ENCODE measurements at places on chromosomes 4 and X.
A peak's percentile ranks its signal among the peaks of the same experiment; 100 is the strongest.

DNA sequence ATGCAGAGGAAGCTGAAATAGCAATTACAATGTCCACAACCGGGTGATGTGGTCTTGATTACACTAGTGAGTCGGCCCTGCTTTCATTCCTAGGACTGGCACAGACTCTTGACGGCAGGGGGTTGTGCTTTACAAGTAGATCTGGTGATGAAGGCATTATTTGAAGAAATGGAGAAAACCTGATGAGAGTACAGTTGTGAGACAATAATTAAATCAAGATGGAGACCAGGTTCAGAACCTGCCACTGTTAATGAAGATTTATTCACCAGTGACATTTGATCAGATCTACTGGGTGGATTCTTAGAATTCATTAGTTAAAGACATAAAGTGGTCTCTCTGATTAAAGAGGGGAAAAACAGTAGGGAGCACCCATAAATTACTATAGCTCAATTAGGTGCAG lies 747.2 kb downstream of the STPG2 start:
- DNase-seq: peak; percentile 26

DNA sequence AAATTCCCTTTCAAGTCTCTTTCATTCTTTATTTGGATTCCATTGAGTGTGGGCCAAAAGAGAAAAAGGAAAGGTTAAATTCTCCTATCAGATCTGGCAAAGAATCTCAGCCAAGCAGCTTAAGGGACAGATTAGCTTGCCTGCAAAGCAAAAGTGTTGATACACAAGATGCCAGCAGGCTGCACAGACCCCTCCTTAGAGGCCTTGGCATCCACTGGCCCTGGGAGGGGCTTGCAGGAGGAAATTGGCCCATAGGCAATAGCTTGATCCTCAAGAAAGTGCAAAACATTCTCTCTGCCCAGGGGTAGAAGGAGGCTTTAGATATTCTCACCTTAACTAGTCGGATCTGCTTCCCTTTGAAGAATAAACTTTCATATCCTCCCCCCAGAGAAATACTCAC lies 300.4 kb upstream of the CPEB2 start:
- peak; percentile 20 for DNase-seq

- no peak for DNase-seq
Observed at GRCh38 chr4:87213421-87214075, 6.9 kb downstream of the KLHL8 start.

GRCh38 chrX:112473654-112474053 lies 206.1 kb downstream of the LHFPL1 start:
- no peak for DNase-seq

DNA sequence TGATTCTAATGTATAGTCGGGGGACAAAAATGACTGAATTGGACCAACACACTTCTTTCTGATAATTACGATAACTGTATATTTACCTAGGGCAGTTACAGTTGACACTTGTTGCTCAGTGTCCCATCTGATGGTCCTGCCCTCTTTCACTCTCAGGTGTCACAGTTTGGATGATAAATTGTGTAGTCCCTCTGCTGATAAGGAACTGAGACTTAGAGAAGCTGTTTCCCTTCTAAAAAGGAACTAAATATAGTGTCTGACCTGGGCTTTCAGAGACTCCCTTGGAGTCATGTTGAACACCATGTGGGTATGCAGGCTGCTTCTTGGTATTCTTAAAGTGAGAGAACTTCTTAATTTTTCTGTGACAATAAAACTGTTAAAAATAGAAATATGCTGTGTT lies 23.7 kb upstream of the PNPLA4 start:
- DNase-seq: no peak

- DNase-seq: no peak
Observed at GRCh38 chr4:158277558-158277957, 67.3 kb downstream of the TMEM144 start.

DNA sequence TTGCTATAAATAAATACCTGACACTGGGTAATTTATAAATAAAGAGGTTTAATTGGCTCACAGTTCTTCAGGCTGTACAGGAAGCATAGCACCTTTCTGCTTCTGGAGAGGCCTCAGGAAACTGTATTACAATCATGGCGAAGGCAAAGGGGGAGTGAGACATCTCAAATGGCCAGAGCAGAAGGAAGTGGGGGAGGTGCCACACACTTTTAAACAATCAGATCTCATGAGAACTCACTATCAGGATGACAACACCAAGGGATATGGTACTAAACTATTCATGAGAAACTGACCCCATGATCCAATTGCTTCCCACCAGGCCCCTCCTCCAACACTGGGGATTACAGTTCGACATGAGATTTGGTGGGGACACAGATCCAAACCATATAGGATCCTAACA lies 11.7 kb upstream of the TCEAL9 start:
- DNase-seq: no peak

DNA sequence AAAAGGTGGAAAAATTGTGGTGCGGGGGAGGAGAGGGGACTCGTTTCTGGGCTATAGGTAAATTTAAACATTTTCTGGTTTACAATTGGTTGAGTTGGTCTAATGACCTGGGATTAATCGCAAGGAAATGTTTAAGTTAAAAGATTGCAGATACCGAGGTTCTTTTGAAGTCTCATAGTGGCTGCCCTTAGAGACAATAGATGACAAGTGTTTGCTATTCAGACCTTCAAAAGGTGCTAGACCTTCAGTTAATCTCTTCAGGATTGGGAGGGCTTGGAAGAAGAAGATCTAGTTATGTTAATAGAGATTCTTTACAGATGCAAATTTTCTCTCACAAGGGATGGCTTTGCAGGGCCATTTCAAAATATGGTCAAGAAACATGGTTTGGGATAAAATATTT lies 2286.1 kb upstream of the AGA start:
- DNase-seq: no peak

DNA sequence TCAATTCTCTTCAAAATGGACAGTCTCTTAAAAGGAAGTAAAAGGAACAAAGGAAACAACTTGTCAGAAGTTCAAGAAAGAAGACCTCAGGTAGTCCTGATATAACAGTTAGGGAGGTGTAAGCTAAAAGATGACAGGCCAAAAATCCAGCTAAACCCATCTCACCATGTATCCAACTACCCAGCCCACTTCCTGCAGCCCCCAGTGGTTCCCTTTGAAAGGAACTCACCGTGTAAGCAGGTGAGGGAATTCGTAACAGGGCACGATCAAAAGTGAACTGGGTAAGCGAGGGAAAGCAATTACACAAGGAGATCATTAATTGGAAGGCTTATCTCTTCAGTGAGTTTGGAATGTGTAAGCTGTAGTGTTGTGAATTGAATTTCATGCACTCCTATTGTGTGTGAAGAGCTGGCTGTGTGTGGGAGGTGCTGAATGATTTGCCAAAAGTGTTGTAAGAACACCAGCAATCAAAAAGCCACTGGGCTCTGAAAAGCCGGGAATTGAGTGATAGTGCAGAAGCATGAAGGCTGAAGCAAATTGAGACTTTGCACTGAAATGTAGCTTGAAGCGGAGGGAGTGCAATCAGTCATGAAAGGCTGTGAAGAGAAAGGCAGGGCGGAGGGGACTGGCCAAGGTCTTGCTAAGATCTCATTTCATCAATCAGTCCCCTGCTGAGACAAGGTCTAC lies 914.2 kb upstream of the LCORL start:
- DNase-seq: no peak

DNA sequence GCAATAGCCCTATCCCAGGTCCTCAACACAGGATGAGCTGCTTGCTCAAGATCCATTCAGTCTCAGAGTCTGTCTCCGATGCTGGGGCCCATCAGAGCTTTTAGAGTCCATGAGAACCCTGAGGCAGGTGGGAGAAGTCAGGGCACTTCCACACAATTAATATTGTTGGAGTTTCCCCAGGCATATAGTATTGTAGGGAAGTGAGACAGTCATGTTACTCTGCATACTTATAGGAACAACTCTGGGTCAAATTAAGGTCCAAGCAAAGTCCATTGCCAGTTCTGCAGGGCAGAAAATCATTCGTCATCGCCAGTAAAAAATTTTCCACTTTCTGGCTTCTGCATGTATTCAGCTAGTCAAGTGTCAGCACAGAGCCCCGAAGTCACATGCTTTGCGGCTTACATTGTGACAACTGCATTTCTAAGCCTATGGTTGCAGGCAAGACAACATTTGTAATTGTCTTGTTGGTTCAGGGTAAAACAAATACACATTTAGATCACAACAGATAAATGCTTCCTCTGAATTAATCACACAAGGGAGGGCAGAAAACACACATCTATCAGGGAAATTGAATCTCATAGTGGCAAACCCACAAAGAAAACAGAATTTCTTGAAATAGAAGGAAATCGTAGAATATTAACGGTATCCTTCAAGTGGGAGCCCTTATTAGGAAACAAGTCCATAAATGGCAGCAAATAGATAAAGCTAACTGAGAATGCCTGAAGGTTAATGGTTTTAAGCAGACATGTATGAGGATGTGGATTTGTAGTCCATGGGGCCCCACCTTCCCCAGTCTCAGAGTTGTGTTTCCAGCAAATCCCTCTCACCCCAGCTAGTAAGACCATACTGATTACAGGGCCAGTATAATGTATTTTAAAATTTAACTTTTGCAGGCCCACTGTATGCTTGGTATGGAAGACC lies 412.1 kb upstream of the RASGEF1B start:
- no peak for DNase-seq

DNA sequence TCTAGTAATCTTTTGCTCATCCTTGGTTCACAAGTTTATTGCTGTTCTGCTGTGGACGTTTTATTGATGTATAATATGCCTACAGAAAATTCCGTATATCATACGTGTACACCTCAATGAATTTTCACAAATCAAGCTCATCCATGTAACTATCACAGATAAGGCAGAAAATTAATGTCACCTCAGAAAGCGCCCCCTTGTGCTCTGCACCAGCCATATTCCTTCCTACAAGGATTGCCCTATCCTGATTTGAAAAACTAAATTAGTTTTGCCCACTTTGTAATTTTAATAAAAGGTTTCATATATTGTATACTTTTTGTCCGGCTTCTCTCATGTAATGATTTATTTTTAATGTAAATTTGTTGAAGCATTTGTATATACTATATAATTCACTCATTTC lies 390.8 kb downstream of the ADGRL3 start:
- DNase-seq: no peak

DNA sequence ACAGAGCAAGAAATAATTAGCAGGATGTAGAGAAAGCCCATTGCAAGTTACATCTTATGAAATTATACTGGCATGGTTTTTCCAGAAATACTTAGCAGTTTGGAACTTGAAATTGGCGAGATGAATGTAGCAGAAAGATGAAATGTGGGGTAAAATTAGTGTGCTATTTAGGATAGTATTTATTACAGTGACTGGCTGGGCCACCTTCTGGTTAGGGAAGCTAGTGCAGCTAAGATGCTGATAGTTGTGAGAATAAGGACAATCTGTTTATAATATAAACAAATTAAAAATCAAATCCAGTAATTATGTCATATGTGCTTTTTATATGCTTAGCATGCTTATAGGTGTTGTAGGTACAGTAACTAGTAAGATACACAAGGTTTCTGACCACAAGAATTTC lies 74.8 kb downstream of the IL15 start:
- no peak for DNase-seq

- no peak for DNase-seq
Observed at GRCh38 chrX:77527233-77528001, 80.2 kb downstream of the FGF16 start.

GRCh38 chrX:14529290-14529989 lies at the start of gene GLRA2:
Gene GLRA2, plus strand, starts transcription at chrX:14529536. Its CDS starts 522 bp downstream, at chrX:14530058.
- no peak for DNase-seq

DNA sequence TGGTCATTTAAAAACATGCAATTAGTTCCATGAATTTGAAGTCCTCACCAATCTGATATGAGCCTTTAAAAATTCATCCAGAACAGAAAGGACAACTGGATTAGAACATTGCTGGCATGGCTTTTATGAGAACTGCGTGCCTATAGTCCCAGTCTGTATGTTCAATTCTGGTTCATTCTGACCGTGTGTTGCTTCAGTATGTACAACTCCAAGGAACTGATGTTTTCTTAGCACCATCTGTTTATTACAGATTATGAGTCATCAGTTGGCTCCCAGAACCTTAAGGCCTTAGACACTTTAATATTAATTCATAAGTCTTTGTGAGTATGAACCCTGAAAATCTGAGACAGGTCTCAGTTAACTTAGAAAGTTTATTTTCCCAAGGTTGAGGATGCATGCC lies 115.0 kb downstream of the CEP44 start:
- DNase-seq: no peak

DNA sequence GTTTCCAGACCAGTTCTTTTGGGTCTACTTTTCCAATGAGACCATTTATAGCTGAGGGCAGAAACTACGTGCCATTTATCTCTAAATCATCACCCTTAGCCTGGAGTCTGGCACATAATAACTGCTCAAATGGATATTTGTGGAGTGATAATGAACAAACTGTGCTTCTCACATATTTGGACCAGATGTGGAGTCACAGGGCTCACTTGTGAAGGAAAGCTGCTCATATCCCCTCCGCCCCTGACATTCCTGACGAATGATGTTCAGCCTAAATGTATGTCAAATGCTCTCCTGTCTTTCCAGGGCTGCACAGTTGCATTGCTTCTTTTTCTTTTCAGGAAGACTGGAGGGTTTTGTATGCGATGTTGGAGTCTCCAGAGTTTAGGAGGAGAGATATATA lies 110.1 kb downstream of the GBA3 start:
- no peak for DNase-seq

DNA sequence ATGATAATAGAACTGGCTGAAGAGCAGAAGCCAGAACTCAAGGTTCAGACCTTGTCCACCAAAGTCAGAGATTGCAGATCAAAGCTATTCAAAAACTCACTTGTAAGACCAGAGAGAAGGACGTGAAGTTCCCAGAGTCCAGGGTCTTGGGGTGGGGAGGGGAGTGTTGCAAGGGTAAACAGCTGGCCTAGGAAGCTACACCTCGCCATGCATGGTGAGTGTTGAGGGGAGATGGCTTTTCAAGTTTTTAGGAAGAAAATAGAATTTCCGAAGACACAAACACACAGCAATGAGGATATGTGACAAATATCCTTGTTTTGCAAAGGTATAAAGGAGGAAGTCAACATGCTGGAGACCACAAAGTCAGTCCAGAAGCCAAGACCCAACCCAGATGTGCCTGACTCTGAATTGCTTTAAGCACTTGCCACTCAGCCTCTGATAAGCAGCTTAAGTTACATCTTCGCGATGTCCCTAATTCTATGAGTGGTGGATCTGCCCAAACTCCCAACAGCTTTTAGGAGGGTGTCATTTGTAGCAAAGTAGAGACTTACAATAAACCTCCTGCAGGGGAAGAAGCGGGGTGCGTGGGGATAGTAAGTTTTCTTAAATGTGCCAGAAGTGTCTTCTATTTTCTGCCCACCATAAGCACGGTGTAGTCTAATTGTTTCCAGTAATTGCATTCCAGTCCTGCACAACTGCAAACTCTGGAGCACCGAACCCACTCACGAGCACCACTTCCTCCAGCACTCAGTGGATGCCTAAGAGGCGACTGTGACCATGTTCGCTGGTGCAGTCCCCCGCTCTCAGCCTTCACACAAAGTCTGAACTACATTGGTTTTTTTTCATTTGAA lies 26.5 kb downstream of the HAND2 start:
- DNase-seq: no peak

- DNase-seq: no peak
Observed at GRCh38 chrX:118523920-118524319, 28.3 kb downstream of the DOCK11 start.

- no peak for DNase-seq
Observed at GRCh38 chrX:38768079-38768478, 33.2 kb upstream of the MID1IP1 start.

- no peak for DNase-seq
Observed at GRCh38 chr4:120939693-120940092, 17.2 kb upstream of the PRDM5 start.

GRCh38 chr4:57131849-57132742 lies 21.9 kb upstream of the IGFBP7 start:
- no peak for DNase-seq

All from WERI-Rb-1 (cell line).